A375 (cell line): ENCODE measurements at places on chromosomes 12 and 14. TPM values are rescaled to one million over a fixed set of nuclear protein-coding genes. Genes with fewer than 3 reads are reported as not detected.

The CISTR gene
- not detected in 2 replicates for total RNA-seq

The SCFD1 gene
- total RNA-seq = 48.6 and 65.1 TPM in 2 replicates

The TAS2R14 gene
- 1.5 and 2.2 TPM in 2 replicates for total RNA-seq

The RIMBP2 gene
- not detected in 2 replicates for total RNA-seq

The KRT77 gene
- not detected in 2 replicates for total RNA-seq

The PLEKHD1 gene
- total RNA-seq = 0.05 TPM in 1 of 2 replicates, not detected in the other

The PLEKHG7 gene
- total RNA-seq = not detected in 2 replicates

The CLEC4A gene
- total RNA-seq = 0.45 TPM in 1 of 2 replicates, not detected in the other

The SMCO2 gene
- total RNA-seq = 0.45 TPM in 1 of 2 replicates, not detected in the other

The TAS2R8 gene
- total RNA-seq = not detected in 2 replicates

The TMEM229B gene
- total RNA-seq = 7.1 and 9.8 TPM in 2 replicates

The AJUBA gene
- 63.6 and 64.3 TPM in 2 replicates for total RNA-seq

The CFAP251 gene
- total RNA-seq = 1.4 and 2.6 TPM in 2 replicates

The CRIP1 gene
- total RNA-seq = 0.29 and 1.7 TPM in 2 replicates

The P2RX2 gene
- not detected in 2 replicates for total RNA-seq

The GPR137C gene
- total RNA-seq = not detected in 2 replicates

The OR4M1 gene
- total RNA-seq = not detected in 2 replicates

The GZMB gene
- total RNA-seq = not detected in 2 replicates

The IFNG-AS1 gene
- not detected in 2 replicates for total RNA-seq

The PIANP gene
- 0.08 TPM in 1 of 2 replicates, not detected in the other for total RNA-seq

The TSPAN9 gene
- total RNA-seq = 6.1 and 8.1 TPM in 2 replicates

The KRT73 gene
- total RNA-seq = not detected in 2 replicates

The DHRS2 gene
- 14.6 and 15.6 TPM in 2 replicates for total RNA-seq

The CLEC4C gene
- total RNA-seq = not detected in 2 replicates

The WIF1 gene
- not detected in 2 replicates for total RNA-seq

The SLC2A14 gene
- total RNA-seq = not detected in 2 replicates

The PSMC6 gene
- 69.5 and 102 TPM in 2 replicates for total RNA-seq

The ANO2 gene
- 0.21 and 0.72 TPM in 2 replicates for total RNA-seq

The ANKRD33 gene
- not detected in 2 replicates for total RNA-seq

The LBHD2 gene
- not detected in 2 replicates for total RNA-seq

The KRT8 gene
- 32.2 and 33.6 TPM in 2 replicates for total RNA-seq

The CFAP54 gene
- total RNA-seq = 0.53 and 0.68 TPM in 2 replicates

The ABCC9 gene
- total RNA-seq = 0.13 and 1.3 TPM in 2 replicates

The DBX2 gene
- not detected in 2 replicates for total RNA-seq

The SETD1B gene
- 3.8 and 4.4 TPM in 2 replicates for total RNA-seq

The CCDC184 gene
- total RNA-seq = 0.53 and 0.82 TPM in 2 replicates

The SLC39A2 gene
- total RNA-seq = not detected in 2 replicates

The CCNT1 gene
- total RNA-seq = 37.8 and 41.5 TPM in 2 replicates
